ENCODE measurements at places on chromosomes 3 and 15.

DNA sequence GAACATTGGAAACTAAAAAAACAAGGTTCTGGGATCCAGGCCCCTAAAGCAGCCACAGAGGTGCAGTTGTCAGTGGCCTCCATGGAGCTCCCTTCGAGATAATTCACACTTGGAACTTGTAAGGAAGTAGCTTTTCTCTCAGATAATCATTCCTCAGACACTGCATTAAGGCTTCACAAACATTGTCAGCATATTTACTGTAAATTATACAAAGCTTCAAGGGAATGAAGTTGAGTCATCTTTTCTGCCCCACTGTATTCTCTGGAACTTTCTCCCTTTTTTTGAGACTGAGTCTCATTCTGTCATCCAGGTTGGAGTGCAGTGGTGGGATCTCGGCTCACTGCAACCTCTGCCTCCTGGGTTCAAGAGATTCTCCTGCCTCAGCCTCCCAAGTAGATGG lies 7.1 kb downstream of the BLOC1S6 start:
- DNase-seq = no peak

DNA sequence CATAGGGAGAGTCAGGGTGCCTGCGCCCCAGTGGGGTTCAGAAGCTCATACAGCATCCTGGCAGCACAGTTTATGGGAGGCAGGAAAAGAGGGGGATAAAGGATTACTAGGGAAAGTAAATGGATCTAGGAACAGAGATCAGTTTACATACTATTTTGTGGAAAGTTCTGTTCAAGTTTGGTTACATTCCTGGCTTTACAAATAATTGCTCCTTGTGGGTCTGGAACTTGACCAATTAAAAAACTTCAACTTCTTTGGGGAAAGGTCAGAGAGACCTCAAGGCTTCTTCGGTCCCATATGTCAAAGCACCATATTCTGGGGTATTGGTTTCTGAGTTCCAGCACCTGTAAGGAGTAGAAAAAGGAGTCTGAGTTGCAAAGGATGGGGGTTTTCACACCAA lies 64.1 kb downstream of the ZDHHC19 start:
- DNase-seq = no peak

GRCh38 chr3:123843668-123844067 lies 40.5 kb downstream of the MYLK start:
- DNase-seq = no peak

GRCh38 chr15:56772868-56773639 lies 39.7 kb upstream of the ZNF280D start:
- no peak for DNase-seq

GRCh38 chr15:62569460-62570404 lies 404.6 kb upstream of the C2CD4B start:
- DNase-seq = peak; percentile 80

DNA sequence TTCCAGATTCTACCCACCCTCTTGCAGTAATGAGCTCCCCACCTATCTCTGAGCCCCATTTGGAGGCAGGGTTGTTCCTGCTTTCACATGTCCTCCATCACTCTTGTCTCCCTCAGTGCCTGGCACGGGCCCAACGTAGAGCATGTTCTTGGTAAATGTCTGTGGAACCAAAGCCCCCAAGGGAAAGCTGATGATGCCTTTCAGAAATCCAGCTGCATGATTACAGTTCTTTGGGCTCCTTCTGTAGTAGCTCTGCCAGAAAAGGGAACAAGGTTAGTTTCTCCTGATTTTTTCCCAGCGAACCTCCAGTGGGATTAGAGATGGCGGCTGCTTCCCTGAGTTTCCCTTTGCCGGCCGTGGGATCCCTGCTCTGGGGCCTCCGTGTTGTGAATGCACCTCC lies 39.3 kb downstream of the CGNL1 start:
- no peak for DNase-seq

DNA sequence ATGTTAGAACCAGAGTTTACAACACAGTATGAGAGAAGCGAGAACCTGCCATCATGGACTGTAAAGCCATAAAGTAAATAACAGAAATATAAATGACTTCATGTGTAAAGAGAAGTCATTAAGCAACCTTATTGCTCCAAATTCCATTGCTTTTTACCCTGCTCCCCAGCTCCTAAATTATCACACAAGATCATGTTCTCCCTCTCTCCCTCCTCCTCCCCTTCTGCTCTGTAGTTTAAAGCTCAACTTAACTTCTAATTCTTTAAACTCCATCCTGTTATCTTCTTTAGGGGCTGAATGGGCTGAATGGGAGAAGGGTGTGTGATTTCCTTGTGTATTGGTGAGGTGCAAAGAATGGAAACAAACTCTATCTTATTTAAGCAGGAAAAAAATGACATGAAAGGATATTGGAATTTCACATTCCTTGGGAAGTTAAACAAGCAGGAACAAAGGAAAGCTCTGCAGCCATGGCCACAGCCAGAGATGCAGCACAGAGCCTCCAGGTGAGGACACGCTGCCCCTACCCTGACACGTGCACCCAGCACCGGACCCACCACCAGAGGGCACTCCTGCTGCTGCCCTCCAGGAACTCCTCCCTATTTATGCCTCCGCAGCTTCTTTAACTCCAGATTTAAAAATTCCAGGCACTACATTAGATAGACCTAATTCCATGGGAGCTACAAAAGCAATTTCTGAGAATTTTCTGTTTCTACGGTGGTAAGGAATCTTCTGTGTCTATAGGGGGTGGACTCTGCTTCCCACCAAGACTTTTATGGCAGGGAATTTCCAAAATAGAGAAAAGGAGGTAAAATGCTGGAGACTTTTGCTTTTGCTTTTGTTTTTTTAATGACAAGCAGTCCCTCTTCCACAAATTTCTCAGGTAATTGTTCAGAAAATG lies 76.9 kb upstream of the ABI3BP start:
- peak; percentile 64 for DNase-seq

- DNase-seq = no peak
Observed at GRCh38 chr3:59444294-59444671, 394.5 kb upstream of the CFAP20DC start.

GRCh38 chr3:109563149-109563548 lies 225.8 kb upstream of the DPPA4 start:
- no peak for DNase-seq

DNA sequence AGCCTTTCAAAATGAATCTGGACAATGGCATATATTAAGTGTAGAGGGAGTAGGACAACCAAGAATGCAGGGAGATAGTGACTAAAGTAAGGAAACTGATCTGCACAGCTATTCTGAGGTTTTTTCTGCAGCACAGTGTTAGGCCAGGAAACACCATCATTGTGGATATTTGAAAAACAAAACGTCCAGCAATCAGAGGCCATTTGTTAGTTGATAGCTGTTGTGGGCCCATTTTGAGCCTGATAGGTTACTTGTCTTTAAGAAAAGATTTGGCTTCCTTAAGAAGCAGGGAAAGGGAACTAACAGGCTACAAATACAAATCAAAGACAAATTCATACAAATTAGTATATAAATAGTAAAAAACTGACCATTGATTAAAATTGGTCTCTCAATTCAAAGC lies 375.8 kb upstream of the ARL6 start:
- no peak for DNase-seq

- no peak for DNase-seq
Observed at GRCh38 chr3:14141144-14141543, 16.3 kb downstream of the TMEM43 start.

GRCh38 chr3:176579711-176580185 lies 617.5 kb downstream of the TBL1XR1 start:
- DNase-seq = no peak

- DNase-seq = no peak
Observed at GRCh38 chr3:85387913-85388505, 429.2 kb downstream of the CADM2 start.

DNA sequence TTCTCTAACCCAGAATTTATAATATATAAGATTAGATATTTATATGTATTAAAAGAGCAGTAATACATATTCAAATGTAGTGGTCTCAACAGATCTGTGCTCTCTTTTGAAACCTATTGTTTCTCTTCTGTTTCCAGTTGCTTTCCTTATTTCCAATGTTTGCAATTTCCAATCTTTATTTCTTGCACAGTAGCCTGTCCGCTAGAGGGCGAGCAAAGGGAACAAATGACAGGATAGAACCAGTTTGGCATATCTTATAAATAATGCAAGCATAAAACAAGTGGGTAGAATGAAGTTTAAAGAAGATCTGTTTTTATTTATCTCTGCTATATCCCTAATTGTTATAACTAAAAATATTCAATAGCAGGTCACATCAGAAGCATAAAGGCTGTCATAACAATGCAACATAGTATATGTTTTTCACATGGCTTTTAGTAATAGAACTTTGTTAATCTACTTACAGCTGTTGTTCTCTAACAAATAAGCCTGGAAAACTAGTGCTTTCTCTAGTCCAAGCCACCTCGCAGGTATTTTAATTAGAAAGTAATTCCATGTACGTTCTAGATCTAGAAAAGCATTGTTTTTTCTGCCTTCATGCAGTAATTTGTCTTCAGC lies 15.1 kb upstream of the TCAIM start:
- peak; percentile 85 for DNase-seq

DNA sequence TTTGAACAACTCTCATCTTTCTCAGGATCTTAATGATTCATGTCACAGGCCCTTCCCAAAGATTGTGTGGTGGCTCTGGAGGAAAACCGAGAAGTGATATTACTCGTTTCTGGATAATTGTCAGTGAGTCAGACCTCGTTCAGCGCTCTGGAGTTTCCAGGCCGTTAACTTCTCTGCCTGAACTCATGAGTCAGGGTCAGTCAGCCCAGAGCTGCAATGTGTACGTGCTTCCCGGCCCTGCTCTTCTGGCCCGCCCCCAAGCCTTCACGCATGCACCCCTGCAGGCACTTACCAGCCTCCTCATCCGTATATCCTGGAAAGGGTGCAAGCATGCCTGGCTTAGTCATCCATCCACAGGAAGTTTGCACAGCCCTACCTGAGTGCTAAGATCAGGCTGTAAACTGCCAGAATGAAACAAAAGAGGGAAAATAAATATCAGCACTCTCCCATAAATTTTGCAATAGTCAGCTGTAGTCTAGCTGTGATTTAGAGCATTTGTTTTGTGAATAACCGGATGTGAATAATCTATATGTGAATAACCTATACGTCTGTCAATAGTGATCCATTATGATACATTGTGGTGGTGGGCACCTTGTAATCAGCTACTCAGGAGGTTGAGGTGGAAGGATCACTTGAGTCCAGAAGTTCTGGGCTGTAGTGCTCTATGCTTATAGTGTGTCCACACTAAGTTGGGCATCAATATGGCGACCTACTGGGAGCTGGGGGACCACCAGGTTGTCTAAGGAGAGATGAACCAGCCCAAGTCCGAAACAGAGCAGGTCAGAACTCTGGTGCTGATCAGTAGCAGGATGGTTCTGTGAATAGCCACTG lies 35.3 kb upstream of the SEMA4B start:
- peak; percentile 71 for DNase-seq

- DNase-seq = no peak
Observed at GRCh38 chr15:90585863-90586262, 56.1 kb downstream of the CRTC3 start.

- DNase-seq = no peak
Observed at GRCh38 chr3:71251156-71251775, 332.3 kb downstream of the FOXP1 start.

GRCh38 chr3:14990780-14991148 lies 43.4 kb downstream of the NR2C2 start:
- DNase-seq = no peak

- DNase-seq = no peak
Observed at GRCh38 chr15:85723960-85724945, 70.5 kb downstream of the KLHL25 start.

- no peak for DNase-seq
Observed at GRCh38 chr3:46370839-46371518, at the start of gene CCR5. Gene CCR5 (plus strand): TSS chr3:46370946. CDS start chr3:46372903, 1,957 bp downstream.

- DNase-seq = no peak
Observed at GRCh38 chr15:52180196-52180835, 10.9 kb downstream of the GNB5 start.

Measured in sciatic nerve (tissue), 2 donors.